ENCODE measurements at places on chromosomes 2 and 18.

DNA sequence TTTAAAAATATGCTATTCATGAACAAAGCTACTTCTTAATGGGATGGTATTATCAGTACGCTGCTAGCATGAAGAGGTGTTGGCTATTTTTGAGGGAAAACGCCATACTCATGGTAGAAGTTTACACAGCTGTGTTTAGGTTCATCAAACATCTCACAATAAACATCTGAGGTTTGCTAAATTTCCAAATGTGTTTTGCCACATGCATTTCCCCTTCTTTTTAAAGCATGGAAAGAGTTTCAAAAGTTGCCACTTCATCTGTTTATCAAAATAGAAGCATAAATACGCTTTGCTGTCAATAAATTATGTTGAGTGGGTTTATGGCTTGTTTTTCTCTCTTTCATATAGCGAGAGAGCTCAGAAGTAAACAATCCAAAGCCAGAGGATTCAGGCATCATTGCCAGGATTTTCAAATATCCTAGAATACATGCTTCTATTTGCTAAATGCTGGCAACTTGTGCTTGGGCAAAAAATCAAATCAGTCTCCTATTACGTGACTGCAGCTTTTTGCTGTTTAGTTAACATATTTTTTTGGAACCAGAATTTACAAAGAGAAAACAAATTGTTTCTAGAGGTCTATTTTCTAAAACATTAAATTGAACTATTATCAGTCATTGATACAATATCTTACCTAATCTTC is 1919.9 kb upstream of the LRRTM1 start:
- DNase-seq: no peak

- no peak for DNase-seq
These were observed 221.9 kb upstream of the SETBP1 start for GRCh38 chr18:44458777-44459176.

- no peak for DNase-seq
These were observed 5.9 kb upstream of the NPAS2 start for GRCh38 chr2:100814043-100814442.

GRCh38 chr2:155215037-155215707 is 516.7 kb downstream of the KCNJ3 start:
- DNase-seq: no peak

DNA sequence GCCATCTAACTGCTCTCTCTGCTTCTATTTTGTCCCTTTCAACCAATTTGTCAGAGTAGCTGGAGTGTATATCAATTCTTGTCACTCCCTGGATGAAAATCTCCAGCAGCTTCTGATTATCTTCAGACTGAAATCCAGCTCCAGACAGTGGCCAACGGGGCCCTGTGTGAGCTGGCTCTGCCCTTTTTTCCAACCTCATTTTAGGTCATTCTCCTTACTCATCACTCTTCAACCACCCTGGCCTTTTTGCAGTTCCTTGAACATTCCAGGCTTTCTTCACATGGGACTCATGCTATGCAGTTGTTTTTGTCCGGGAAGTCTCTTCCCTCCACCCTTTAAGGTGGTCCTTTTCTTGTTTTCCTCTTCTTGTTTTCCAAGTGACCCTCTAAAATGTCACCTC is 15.4 kb upstream of the FAP start:
- no peak for DNase-seq
